CD4-positive, alpha-beta T cell treated with Interferon alpha-2 for 1 hour (primary cell): ENCODE measurements at places on chromosomes 6 and 20.

DNA sequence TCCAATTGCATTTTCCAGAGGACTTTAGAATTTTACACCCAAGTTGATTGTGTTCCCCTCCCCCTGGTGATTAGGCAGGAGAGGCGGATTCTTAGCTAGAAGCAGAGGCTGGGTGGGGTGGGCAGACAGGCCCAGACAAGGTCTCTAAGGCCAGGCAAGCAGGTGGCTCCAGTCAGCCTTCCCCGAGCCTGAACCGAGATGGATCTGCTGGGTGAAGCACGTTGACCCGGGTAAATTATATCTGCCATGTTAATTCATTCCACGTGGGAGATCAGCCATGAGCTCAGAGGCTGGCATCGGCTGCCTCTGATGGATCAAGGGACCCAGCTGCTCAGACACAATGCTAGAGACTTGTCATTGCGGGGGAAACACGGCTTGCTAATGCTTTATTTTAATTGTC lies 159.5 kb upstream of the MAFB start:
- DNase-seq: no peak

GRCh38 chr6:29502597-29502996 lies 14.8 kb upstream of the MAS1L start:
- DNase-seq: no peak

DNA sequence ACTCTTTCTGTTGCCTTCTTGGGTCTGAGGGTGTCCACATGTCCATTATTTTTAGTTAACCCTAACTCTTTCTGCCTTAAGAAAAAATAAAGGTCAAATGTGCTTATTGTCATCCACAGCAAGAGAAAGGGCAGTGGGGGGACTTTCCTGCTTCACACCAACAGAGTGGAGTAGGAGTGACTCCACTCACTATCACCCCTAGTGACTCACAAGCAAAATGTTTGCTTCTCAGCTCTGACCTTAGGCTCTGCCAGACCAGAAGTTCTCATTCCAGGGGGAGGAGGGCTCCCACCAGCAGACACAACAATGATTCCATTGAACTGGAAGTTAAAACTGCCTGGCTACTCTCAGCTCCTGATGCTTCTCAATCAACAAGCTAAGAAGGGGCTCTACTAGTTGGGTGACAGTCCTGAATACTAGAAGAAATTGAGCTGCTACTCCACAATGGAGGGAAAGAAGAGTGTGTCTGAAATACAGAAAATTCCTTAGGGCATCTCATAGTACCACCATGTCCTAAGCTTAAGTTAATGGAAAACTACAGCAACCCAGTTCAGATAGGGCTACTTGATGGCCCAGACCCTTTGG lies 83.9 kb upstream of the AFDN start:
- DNase-seq: no peak

GRCh38 chr20:37535443-37536132 lies 7.9 kb upstream of the BLCAP start:
- no peak for DNase-seq

GRCh38 chr6:36517408-36517807 lies 29.9 kb downstream of the STK38 start:
- no peak for DNase-seq

DNA sequence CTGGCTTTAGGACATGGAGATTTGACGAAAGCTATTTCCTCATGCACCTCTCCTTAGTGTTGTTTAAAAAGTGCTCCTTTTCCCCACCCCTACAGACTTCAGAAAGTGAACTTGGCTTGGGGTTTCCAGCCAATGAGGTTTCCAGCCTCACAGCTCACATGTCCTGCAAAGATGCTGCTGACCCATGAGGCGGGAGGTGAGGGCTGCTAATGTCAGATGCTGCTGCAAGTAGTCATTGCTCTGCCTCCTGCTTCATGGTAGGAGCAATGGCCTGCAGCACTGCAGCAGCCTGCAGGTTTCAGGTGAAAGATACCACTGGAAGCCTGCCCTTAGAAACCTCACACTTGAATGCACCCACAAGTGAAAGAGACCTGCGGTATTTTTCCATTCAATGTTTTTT lies 112.8 kb downstream of the LAMP5 start:
- DNase-seq: no peak

- DNase-seq: no peak
Observed at GRCh38 chr20:47300071-47300470, 56.4 kb downstream of the ZMYND8 start.

DNA sequence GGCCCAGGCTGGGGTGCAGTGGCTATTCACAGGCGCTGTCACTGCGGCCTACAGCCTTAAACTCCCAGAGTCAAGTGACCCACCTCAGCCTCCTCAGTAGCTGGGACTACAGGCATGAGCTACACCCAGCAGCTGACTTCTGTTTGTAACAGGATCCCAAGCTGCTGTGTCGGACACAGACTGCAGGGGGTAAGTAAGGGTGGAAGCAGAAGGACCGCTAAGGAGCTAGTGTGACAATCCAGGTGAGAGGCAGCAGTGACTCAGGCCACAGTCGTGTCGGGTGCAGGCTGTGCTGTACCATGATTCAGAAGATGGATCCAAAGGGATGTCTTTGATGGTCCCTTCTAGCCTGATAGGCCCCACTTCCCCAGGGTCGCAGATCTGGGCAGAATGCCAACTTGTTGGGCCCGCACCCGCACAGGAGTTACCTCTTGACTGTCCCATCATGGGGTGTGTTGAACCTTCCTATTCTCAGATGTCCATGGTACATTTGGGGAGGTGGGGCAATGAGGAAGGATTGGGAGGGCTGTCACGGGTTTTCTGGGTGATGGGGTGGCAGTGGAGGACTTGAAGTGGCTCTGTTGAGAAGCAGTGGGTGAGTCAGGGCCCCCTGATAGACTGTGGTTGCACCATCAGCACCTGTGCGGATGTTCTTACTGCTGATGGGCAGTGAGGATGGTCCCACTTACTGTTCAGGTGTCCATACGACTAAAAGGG lies 25.3 kb downstream of the AAR2 start:
- DNase-seq: no peak

DNA sequence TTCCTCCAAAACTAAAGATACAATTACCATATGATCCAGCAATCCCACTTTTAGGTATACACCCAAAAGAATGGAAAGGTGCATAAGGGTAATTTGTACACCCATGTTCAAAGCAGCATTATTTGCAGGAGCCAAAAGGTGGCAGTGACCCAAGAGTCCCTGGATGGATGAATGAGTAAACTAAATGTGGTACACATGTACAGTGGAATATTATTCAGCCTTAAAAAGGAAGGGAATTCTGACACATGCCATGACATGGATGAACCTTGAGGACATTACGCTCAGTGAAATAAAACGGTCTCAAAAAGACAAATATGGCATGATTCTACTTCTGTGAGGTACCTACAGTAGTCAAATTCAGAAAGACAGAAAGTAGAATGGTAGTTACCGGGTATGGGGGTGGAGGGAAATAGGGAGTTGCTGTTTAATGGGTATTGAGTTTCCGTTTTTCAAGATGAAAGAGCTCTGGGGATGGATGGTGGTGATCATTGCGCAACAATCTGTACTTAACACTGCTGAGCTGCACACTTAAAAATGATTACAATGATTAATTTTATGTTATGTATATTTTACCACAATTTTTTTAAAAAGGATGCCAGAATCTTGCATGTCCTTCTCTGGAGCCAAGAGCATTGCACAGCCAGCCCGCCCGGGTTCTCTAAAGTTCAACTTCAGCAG lies 518.9 kb upstream of the JARID2 start:
- no peak for DNase-seq

DNA sequence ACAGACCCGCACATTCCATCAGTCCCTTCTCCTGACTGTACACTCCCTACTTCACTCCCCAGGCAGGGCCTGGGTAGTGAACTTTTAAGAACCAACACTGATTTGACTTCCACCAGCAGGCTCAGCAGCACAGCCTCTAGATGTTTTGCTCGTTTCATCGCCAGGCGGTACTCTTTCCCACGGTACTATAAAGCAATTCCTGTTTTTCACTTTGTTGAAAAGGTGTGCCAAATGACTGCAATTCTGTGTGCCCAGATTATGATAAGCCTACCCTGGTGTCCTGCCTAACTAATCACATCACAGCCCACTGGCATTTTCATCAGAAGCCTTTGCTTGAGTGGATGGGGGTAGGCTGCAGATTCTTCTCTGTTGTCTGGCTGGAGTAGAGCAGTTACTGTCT lies 12.9 kb upstream of the WTAP start:
- DNase-seq: no peak

GRCh38 chr20:50085481-50086365 lies 27.2 kb downstream of the UBE2V1 start:
- DNase-seq: peak; percentile 64

DNA sequence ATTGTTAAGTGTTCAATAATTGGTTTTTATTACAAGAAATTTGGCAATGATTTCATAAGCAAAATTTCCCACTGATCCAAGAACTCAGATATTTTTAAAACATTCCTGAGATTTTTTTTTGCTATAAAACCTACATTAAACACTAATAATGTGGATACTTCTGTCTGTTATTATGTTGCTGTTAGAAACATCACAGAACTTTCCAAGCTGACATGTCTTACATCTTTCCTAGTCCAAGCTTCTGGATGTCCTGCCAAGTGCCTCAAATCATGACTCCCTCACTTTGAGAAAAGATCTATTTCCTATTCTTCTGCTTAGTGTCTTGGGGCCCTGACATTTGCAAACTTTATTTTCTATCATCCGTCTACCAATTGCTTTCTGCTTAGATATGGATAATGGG lies 110.8 kb downstream of the RFPL4B start:
- no peak for DNase-seq

GRCh38 chr6:24838081-24838480 lies 39.4 kb upstream of the ARMH2 start:
- DNase-seq: no peak

GRCh38 chr20:16007962-16008361 lies 565.3 kb downstream of the KIF16B start:
- no peak for DNase-seq

- no peak for DNase-seq
Observed at GRCh38 chr6:14016935-14017625, 92.3 kb downstream of the RNF182 start.

GRCh38 chr20:41774291-41774690 lies 156.1 kb upstream of the CHD6 start:
- no peak for DNase-seq

GRCh38 chr6:82000551-82000950 lies 247.0 kb downstream of the IBTK start:
- DNase-seq: no peak

DNA sequence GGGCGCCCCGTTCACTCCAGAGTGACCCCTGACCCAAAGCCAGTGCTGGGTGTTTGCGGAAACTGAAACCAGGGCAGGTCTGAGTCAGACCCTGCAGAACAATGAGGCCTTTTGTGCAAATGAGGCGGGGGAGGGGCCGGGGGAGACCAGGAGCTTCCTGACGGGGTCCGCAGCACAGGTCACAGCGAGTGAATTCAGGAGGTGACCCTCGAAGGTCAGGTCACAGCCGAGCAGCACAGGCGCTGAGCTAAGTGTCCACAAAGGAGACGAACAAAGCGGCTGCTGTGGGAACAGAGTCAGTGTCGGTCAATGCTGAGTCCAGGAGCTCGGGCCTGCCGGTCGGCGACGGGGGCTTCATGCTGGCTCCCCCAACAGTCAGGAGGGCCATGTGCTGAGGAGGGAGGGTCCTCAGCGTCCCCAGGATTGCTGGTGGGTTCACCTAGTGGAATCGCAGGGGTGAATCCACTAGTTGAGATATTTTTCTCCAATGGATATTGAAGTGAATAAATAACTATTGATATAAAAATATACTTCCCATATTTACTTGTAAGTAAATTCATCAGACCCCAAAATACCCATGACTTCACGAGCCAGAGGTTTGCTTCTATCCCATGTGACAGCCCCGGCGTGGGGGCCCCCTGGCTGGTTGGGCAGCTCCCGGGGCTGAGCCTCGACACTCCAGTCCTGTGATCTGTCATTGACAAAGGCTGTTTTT lies 188.4 kb upstream of the SULF2 start:
- no peak for DNase-seq

DNA sequence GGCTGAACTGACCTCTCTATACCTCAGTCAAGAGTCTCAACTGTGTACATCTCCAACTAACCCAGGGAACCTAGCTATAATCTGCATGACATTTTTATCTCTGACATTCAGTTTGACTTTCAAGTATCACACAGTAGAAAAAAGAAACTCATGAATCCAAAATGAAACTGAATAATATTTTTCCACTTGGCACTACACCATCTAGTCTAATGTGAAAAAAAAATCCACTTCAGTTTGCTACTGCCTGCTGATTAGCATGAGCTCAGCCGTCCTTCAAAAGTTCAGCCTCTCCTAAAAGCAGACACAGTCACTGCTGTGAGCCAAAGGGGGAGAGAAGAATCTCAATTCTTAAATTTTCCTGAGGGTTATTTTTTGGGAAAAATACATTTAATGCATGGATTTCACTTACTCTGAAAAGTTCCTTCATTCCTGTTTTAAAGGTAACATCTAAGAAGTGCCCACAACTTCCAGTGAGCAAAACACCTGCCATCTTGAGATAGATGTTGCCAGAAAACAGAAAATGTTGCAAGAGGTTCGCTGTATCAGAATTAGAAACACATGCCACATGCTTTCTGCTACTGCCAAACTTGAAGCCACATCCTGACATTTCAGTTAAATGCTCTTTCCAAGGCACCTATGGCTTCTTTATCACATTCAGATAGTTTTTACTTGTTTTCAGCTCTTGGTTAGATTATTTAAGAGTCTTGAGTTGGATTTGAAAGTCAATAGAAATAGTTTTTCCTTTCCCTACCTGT lies 95.4 kb downstream of the MKKS start:
- no peak for DNase-seq

GRCh38 chr6:70282312-70282918 lies 20.5 kb downstream of the COL9A1 start:
- no peak for DNase-seq

DNA sequence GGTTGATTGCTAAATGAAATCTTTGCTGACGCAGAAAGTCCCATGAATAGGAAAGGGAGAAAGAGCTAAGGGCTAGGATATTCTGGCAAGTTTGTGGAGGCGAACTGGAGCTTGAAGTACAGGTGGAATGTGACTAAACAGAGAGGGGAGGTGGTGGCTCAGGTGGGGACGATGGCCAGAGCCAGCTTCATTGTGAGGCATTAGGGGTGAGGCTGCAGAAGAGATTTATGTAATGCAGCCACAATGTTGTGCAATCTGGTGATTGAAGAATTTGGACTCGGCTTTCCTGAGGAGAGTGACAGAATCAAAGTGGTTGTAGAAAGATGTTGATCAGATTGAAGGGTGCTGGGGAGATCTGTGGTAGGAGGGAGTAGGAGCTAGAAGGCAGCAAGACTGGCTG lies 42.9 kb upstream of the SPACA1 start:
- no peak for DNase-seq

- DNase-seq: no peak
Observed at GRCh38 chr6:1400126-1400850, 10.9 kb downstream of the FOXF2 start.

DNA sequence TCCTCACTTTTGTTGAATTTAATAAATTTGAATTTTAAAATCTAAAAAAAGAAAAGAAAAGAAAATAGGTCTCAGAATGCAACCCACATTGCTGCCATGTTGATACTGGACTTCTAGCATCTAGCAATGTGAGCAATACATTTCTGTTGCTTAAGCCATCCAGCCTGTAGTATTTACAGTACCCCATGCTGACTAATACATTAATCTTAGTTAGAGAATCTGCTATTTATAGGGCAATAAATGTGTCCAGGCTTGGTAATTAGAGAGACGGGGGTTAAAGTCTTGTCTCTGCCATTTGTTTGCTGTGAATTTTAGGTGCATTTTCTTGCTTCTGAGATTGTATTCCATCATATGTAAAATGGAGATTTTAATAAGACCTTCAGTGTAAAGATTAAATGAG lies 471.3 kb downstream of the DHX35 start:
- DNase-seq: no peak
